ENCODE measurements at places on chromosomes 12 and 14. TPM values are rescaled to one million over a fixed set of nuclear protein-coding genes. Genes with fewer than 3 reads are reported as not detected.

RPS29 gene
- 4,418 TPM for total RNA-seq

SLC10A1 gene
- total RNA-seq = not detected

GLT8D2 gene
- 2.2 TPM for total RNA-seq

FAM90A1 gene
- not detected for total RNA-seq

DHRS2 gene
- 1.5 TPM for total RNA-seq

SDSL gene
- 2.8 TPM for total RNA-seq

SLCO1B3 gene
- total RNA-seq = not detected

BMP4 gene
- total RNA-seq = 98.1 TPM

KRT72 gene
- total RNA-seq = not detected

LIMA1 gene
- 157 TPM for total RNA-seq

KRT71 gene
- not detected for total RNA-seq

NRXN3 gene
- total RNA-seq = 0.22 TPM

ARHGAP9 gene
- total RNA-seq = 0.13 TPM

SELPLG gene
- total RNA-seq = 0.22 TPM

Data from thoracic aorta endothelial cell (primary cell).